Left lung (tissue), 14 donors: ENCODE measurements at places on chromosomes 4 and X. TPM values are rescaled to one million over a fixed set of nuclear protein-coding genes. Genes with fewer than 3 reads are reported as not detected.

DNA sequence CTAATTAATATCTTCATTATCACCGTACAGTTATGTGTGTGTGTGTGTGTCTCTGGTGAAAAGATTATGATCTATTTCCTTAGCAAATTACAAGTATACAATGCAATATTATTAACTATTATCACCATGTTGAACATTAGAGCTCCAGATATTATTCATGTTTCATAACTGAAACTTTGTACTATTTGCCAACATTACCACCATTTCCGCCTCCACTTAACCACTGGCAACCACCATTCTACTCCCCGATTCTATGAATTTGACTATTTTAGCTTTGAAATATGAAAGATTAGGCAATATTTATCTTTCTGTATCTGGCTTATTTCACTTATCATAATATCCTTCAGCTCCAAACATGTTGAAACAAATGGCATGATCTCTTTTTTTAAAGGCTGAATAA is 717.9 kb downstream of the ARAP2 start:
- no peaks in the 10 kb centered on the region for H3K4me1 ChIP-seq
- no peaks in the 10 kb centered on the region for H3K27me3 ChIP-seq
- no peaks in the 10 kb centered on the region for H3K36me3 ChIP-seq
- H3K27ac ChIP-seq = no peak overlapping the region
- no peak for DNase-seq

- no peaks in the 10 kb centered on the region for H3K27me3 ChIP-seq
- DNase-seq = no peak
- H3K4me1 ChIP-seq = no peaks in the 10 kb centered on the region
- no peak within 1 kb of the TSS for H3K4me3 ChIP-seq
- H3K27ac ChIP-seq = no peak within 1 kb of the TSS
- no peaks in the 10 kb centered on the region for H3K36me3 ChIP-seq
Measured at GRCh38 chr4:122456231-122457116, at the start of gene IL2. TSS of gene IL2 (minus strand) at chr4:122456725. CDS start at chr4:122456440, 285 bp downstream.

DNA sequence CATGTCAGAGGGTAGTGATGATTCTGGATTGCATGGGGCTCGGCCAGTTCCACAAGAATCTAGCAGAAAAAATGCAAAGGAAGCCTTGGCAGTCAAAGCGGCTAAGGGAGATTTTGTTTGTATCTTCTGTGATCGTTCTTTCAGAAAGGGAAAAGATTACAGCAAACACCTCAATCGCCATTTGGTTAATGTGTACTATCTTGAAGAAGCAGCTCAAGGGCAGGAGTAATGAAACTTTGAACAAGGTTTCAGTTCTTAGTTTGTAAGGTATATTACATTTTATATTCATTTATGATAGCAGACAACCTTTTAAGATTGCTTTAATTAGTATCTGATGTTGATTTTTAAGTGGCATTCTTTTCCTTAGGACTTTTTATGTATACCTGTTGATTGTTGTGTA is 24.2 kb downstream of the REST start:
- H3K27ac ChIP-seq = no peak overlapping the region
- no peak overlapping the region for H3K4me3 ChIP-seq
- H3K36me3 ChIP-seq = peaks cover 43% of the 10 kb centered on the region

- H3K27ac ChIP-seq = no peak overlapping the region
- H3K36me3 ChIP-seq = no peaks in the 10 kb centered on the region
- H3K4me3 ChIP-seq = no peak overlapping the region
- H3K4me1 ChIP-seq = peaks cover 7% of the 10 kb centered on the region
Measured at GRCh38 chrX:136210243-136210642, 41.0 kb downstream of the MAP7D3 start.

Gene CXCL3
- total RNA-seq = 12.4 TPM

DNA sequence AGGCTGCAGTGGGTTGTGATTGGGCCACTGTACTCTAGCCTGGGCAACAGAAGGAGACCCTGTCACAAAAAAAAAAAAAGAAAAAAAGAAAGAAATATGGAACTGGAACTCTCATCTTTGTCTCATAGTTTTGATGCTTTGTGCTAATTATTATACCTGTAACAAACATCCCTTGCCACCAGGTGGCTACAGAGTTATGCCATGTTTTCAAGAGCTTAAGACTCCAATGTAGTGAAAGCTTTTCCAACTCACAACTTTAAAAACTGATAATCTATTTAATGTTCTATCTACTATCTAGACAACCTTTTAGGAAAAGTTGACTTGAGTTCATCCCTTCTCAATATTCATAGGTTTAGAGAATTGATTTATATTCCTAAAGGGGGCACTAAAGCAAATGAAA is 42.4 kb downstream of the HTR2C start:
- H3K27me3 ChIP-seq = no peaks in the 10 kb centered on the region
- H3K4me3 ChIP-seq = no peak overlapping the region
- no peaks in the 10 kb centered on the region for H3K4me1 ChIP-seq
- peak; percentile 11 for DNase-seq

Gene RBM46
- total RNA-seq = not detected

Gene SPATA18
- total RNA-seq = 23.7 TPM

- DNase-seq = no peak
- no peak overlapping the region for H3K27ac ChIP-seq
- no peaks in the 10 kb centered on the region for H3K27me3 ChIP-seq
- H3K36me3 ChIP-seq = no peaks in the 10 kb centered on the region
- peaks cover 7% of the 10 kb centered on the region for H3K4me1 ChIP-seq
Measured at GRCh38 chr4:67697860-67698687, 2.9 kb downstream of the UBA6 start.

- no peak overlapping the region for H3K27ac ChIP-seq
- no peak overlapping the region for H3K4me3 ChIP-seq
- H3K27me3 ChIP-seq = no peaks in the 10 kb centered on the region
- no peaks in the 10 kb centered on the region for H3K4me1 ChIP-seq
- peak; percentile 46 for DNase-seq
Measured at GRCh38 chr4:145061318-145061920, 36.6 kb downstream of the ANAPC10 start.

- no peak overlapping the region for H3K4me3 ChIP-seq
- peaks cover 17% of the 10 kb centered on the region for H3K36me3 ChIP-seq
- no peaks in the 10 kb centered on the region for H3K27me3 ChIP-seq
- no peaks in the 10 kb centered on the region for H3K4me1 ChIP-seq
- no peak overlapping the region for H3K27ac ChIP-seq
Measured at GRCh38 chrX:155031657-155032056, 5.0 kb downstream of the FUNDC2 start.

GRCh38 chrX:15913146-15913545 is 58.5 kb upstream of the AP1S2 start:
- peaks cover 4% of the 10 kb centered on the region for H3K27me3 ChIP-seq
- DNase-seq = no peak
- H3K27ac ChIP-seq = no peak overlapping the region

Gene DCK
- total RNA-seq = 17.9 TPM

DNA sequence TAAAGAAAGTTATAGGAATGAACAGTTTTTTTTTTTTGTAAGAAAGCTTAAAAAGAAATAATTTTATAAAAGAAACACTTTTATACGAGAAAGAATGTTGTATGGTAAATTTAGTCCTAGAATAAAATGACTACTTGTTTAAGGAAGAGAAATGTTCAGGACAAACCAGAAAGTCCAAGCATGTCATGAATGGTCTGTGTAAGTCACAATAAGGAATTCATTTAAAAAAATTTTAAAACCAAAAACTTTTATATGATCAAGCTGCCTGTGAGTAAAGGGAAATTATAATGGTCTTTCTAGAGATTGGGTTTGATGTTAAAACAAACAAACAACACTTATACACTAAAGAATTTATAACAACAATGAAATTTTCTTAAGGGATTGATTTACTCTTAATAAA is 858.9 kb upstream of the PCDH7 start:
- no peaks in the 10 kb centered on the region for H3K4me1 ChIP-seq
- no peaks in the 10 kb centered on the region for H3K36me3 ChIP-seq
- DNase-seq = no peak
- H3K27ac ChIP-seq = no peak overlapping the region
- no peak overlapping the region for H3K4me3 ChIP-seq
- H3K27me3 ChIP-seq = no peaks in the 10 kb centered on the region

Gene FRMPD4
- total RNA-seq = not detected

DNA sequence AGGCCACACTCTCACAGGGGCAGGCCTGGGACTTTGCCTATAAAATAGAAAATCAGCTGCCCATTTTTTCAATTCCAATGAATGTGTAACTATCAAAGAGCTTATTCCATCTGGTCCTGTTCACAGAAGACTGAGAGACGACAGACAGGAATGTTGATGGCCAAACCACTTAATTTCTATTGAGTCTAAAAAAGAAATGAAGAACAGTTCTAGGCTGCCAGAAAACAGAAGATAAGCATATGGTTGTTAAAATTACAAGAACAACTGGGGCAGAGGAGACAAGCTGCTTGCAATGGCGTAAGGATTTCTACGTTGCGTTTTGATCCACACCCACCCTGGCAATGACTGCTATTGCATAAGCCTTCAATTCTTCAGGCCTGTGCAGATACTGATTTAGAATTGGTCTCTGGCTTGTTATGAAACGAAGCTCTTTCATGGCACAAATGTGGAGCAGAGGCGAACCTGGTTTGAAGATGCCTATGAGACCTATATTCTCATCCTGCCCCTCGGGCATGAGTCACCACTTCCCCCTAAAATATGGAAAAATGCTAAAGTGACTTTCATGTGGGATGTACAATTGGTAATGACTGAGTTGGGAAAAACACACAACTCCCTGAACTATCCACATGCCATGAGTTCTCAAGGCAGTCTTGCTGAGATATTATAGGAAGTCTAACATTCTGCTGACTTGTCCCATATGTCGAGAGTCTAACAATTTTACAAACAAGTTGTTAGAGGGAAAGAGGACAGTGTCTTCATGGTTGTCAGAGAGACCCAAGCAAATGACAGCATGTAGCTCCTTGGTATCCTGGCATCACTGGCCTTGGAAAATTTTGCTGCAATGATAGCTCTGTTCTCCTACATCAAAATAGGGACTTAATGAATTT is 37.9 kb upstream of the SORBS2 start:
- H3K36me3 ChIP-seq = no peaks in the 10 kb centered on the region
- H3K4me1 ChIP-seq = no peaks in the 10 kb centered on the region
- peak; percentile 82 for DNase-seq
- no peak overlapping the region for H3K27ac ChIP-seq

- no peak overlapping the region for H3K27ac ChIP-seq
- no peaks in the 10 kb centered on the region for H3K4me1 ChIP-seq
- no peaks in the 10 kb centered on the region for H3K27me3 ChIP-seq
- H3K4me3 ChIP-seq = no peak overlapping the region
- H3K36me3 ChIP-seq = peaks cover 4% of the 10 kb centered on the region
Measured at GRCh38 chr4:140628016-140628415, 59.3 kb upstream of the UCP1 start.

- peaks cover 18% of the 10 kb centered on the region for H3K4me1 ChIP-seq
- no peak for DNase-seq
- peak within 1 kb of the TSS; percentile 73 for H3K27ac ChIP-seq
- peak within 1 kb of the TSS; percentile 43 for H3K4me3 ChIP-seq
Measured at GRCh38 chr4:2417765-2418649, at the start of gene ZFYVE28. TSS of gene ZFYVE28 (minus strand) at chr4:2418645. CDS start at chr4:2418323, 322 bp downstream.

Gene CPZ
- total RNA-seq = 4.3 TPM

Gene TBX22
- not detected for total RNA-seq

DNA sequence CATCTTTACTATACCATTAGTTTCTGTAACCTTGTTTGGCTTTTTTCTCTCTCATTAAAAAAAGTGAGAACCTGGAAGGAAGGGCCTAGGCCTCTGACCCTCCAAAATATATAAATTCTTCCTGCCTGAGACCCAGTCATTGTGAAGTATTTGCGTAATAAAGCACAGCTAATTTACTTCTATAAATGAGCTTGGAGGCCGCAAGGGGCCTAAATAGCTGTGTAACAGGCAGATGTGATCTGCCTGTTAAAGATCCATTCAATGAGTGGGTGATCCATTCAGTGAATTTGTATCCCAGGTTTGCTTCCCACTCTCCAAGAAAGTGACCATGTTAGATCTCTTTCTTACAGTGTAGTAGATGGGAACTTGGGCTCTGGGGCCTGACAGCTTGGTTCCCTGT is 595 bp upstream of the PYURF start:
- H3K4me1 ChIP-seq = peaks cover 28% of the 10 kb centered on the region
- no peaks in the 10 kb centered on the region for H3K27me3 ChIP-seq
- H3K4me3 ChIP-seq = peak overlapping the region; percentile 91
- peaks cover 12% of the 10 kb centered on the region for H3K36me3 ChIP-seq

DNA sequence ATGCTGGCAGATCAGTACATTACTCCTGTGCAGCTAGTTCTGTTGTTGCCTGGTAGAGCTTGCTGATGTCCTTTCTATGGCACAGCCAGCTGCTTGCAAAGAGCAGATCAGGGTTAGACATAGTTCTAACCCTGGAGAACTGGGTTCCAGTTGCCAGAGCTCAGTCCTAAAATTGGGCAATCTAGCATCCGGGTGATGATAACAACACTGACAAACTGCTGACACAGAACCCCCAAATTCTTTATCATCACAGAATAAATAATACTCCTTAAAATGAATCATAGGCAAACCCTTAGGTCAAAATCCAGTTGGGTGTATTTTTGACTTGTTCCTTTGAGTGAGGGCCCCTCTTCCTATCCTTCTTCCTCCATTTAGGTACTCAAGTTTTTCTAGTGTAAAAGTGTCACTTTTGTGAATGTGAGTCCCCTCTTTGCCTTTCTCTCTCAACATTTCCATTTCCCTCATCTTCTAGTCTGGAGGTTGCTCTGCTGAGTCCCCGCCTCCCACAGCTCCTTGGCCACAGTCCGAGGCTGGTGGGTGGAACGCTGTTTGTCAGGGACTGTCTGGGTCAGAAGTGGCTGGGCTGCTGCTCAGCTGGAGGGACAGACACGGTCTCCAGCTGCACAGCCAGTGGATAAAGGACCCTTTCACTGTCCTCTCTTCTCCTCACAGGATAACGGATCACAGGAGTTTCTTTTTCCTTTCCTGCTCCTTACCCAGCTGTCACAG is 93.6 kb upstream of the RASGEF1B start:
- H3K4me1 ChIP-seq = no peaks in the 10 kb centered on the region
- H3K36me3 ChIP-seq = no peaks in the 10 kb centered on the region
- H3K27me3 ChIP-seq = no peaks in the 10 kb centered on the region
- H3K27ac ChIP-seq = peak overlapping the region; percentile 83
- H3K4me3 ChIP-seq = no peak overlapping the region
- peak; percentile 61 for DNase-seq

GRCh38 chr4:29805245-29805644 is 914.9 kb upstream of the PCDH7 start:
- H3K36me3 ChIP-seq = no peaks in the 10 kb centered on the region
- H3K4me3 ChIP-seq = no peak overlapping the region
- no peaks in the 10 kb centered on the region for H3K27me3 ChIP-seq
- no peaks in the 10 kb centered on the region for H3K4me1 ChIP-seq

Gene SHROOM4
- total RNA-seq = 23.0 TPM

- H3K4me3 ChIP-seq = no peak overlapping the region
- H3K36me3 ChIP-seq = no peaks in the 10 kb centered on the region
- no peaks in the 10 kb centered on the region for H3K27me3 ChIP-seq
- H3K4me1 ChIP-seq = no peaks in the 10 kb centered on the region
- H3K27ac ChIP-seq = no peak overlapping the region
Measured at GRCh38 chr4:182292612-182293011, 49.4 kb downstream of the TENM3 start.

DNA sequence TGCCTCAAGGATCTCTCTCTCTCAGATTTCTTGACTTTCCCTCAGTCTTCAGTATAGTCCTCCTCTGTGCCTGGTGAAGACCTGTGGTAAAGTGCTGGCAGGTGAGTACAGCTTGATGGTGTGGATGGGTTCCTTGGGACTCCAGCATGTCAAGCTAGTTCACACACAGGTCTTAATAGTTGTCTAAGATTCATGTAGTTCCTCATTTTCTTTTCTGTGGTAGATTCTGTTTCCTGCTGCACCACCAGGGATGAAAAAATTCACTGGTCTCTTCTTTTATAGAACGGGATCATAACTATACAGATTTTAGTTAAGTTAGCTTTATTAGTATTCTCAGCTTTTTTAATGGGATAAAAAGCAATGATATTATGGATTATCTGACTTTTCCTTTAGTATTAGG is 32.5 kb upstream of the PAQR3 start:
- no peak overlapping the region for H3K27ac ChIP-seq
- no peak for DNase-seq
- no peaks in the 10 kb centered on the region for H3K4me1 ChIP-seq
- H3K4me3 ChIP-seq = no peak overlapping the region

Gene MTNR1A
- not detected for total RNA-seq

Gene AR
- 4.3 TPM for total RNA-seq
